ENCODE measurements at places on chromosomes 11 and 22.
A peak's percentile ranks its signal among the peaks of the same experiment; 100 is the strongest.

DNA sequence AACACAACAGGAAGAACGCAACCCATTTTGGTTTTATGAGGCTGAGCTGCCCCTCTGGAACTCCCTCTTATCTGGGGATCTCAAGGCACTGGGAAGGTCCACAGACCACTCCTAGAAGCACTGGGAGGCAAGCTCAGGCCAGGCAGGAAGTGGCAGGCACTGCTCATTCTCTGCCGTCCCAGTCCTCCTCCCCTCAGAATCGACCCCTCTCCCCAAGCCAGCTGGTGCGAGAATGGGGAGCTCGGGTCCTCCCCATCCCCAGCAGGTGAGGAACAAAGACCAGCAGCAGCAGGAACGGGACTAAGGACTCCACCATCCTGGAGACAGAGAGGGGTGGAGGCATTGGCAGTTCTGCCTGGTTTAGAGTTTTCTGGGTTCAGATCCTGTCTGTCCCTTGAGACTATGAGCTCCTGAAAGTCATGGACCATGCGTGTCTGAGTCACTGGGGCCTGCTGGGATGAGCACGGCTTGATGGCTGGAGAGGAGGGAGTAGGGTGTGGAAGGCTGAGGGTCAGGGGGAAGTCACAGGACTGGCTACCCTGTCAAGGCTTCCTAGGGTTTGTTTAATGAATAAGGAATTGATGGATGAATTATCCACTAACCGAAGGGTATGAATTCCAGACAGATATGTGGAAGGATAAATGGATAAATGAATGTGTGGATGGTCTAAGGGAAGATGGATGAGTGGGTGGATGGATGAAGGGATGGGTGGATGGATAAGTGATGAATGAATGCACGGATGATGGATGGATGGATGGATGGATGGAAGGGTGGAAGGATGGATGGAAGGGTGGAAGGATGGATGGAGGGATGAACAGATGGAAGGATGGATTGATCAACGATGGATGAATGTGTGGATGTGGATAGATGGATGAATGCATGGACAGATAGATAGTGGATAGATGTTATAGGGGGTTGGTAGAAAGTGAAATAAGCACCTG, 6.4 kb downstream of the MYEOV start:
- no peaks in the 10 kb centered on the region for H3K27me3 ChIP-seq
- no peak overlapping the region for H3K27ac ChIP-seq
- peaks cover 46% of the 10 kb centered on the region for H3K4me1 ChIP-seq
- no peak overlapping the region for H3K4me3 ChIP-seq

- no peaks in the 10 kb centered on the region for H3K27me3 ChIP-seq
- no peak for DNase-seq
- H3K4me1 ChIP-seq: no peaks in the 10 kb centered on the region
- no peak overlapping the region for H3K4me3 ChIP-seq
- H3K36me3 ChIP-seq: peaks cover 39% of the 10 kb centered on the region
Observed at GRCh38 chr22:23264610-23265367, 84.5 kb downstream of the BCR start.

GRCh38 chr22:48940266-48941032, 887.2 kb downstream of the BRD1 start:
- H3K36me3 ChIP-seq: no peaks in the 10 kb centered on the region
- H3K27me3 ChIP-seq: no peaks in the 10 kb centered on the region
- no peak overlapping the region for H3K4me3 ChIP-seq
- no peak for DNase-seq
- no peak overlapping the region for H3K27ac ChIP-seq

DNA sequence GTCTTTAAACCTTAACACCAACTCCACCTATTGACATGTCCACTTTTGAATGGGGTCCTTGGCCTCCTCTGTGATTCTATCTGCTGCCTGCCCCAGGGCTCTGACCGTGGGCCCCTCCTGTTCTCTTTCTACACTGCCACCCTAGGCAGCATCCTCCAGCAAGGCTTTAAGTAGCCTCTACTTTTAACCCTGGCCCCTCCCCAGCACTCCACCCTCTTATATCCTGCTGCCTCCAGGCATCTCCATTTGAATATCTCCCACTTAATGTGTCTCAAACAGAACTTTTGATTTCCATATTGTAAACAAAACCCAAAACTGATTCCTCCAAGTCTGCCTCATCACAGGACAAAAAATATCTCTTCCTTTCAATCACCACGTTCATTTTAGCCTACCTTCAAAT, 90.5 kb upstream of the ARHGAP32 start:
- no peak for DNase-seq
- H3K4me1 ChIP-seq: peaks cover 19% of the 10 kb centered on the region
- H3K27me3 ChIP-seq: no peaks in the 10 kb centered on the region
- no peak overlapping the region for H3K4me3 ChIP-seq
- H3K36me3 ChIP-seq: no peaks in the 10 kb centered on the region

GRCh38 chr22:48574776-48575617, 1252.7 kb downstream of the BRD1 start:
- no peak overlapping the region for H3K27ac ChIP-seq
- no peaks in the 10 kb centered on the region for H3K4me1 ChIP-seq
- H3K36me3 ChIP-seq: no peaks in the 10 kb centered on the region
- H3K27me3 ChIP-seq: peaks cover 6% of the 10 kb centered on the region
- no peak overlapping the region for H3K4me3 ChIP-seq
- DNase-seq: no peak

GRCh38 chr11:57413681-57414080, 13.2 kb downstream of the SLC43A3 start:
- H3K27me3 ChIP-seq: no peaks in the 10 kb centered on the region
- no peaks in the 10 kb centered on the region for H3K4me1 ChIP-seq
- DNase-seq: no peak
- peaks cover 45% of the 10 kb centered on the region for H3K36me3 ChIP-seq
- no peak overlapping the region for H3K4me3 ChIP-seq

- no peak overlapping the region for H3K27ac ChIP-seq
- no peak for DNase-seq
- H3K36me3 ChIP-seq: no peaks in the 10 kb centered on the region
- no peak overlapping the region for H3K4me3 ChIP-seq
- H3K27me3 ChIP-seq: peaks cover 3% of the 10 kb centered on the region
Observed at GRCh38 chr22:37501610-37502341, 15.6 kb upstream of the MFNG start.

GRCh38 chr11:105357764-105358163, 218.2 kb upstream of the CARD18 start:
- H3K4me3 ChIP-seq: no peak overlapping the region
- no peaks in the 10 kb centered on the region for H3K27me3 ChIP-seq
- no peaks in the 10 kb centered on the region for H3K36me3 ChIP-seq

DNA sequence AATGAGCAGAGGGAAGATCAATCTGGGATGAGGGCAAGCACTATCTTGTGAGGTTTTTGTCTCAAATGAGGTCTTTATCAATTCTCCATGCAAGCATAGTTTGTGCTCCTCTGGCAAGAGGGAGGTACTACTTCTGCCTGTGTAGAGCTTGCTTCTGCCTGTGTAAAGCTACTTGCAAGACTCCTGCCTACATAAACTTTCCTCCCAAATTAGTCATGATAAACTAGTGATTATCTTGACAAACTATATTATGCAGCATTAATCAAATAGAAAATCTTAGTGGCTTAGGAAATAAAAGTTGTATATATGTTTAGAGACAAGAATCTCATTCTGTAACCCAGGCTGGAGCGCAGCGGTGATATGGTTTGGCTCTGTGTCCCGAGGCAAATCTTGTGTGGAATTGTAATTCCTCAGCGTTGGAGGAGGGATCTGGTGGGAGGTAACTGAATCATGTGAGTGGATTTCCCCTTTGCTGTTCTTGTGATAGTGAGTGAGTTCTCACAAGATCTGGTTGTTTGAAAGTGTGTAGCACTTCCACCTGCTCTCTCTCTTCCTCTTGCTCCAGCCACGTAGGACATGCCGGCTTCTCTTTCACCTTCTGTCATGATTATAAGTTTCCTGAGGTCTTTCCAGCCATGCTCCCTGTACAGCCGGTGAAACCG, 8.0 kb upstream of the MMP10 start:
- H3K27ac ChIP-seq: no peak overlapping the region
- H3K36me3 ChIP-seq: no peaks in the 10 kb centered on the region
- no peak overlapping the region for H3K4me3 ChIP-seq
- no peaks in the 10 kb centered on the region for H3K4me1 ChIP-seq
- H3K27me3 ChIP-seq: no peaks in the 10 kb centered on the region

DNA sequence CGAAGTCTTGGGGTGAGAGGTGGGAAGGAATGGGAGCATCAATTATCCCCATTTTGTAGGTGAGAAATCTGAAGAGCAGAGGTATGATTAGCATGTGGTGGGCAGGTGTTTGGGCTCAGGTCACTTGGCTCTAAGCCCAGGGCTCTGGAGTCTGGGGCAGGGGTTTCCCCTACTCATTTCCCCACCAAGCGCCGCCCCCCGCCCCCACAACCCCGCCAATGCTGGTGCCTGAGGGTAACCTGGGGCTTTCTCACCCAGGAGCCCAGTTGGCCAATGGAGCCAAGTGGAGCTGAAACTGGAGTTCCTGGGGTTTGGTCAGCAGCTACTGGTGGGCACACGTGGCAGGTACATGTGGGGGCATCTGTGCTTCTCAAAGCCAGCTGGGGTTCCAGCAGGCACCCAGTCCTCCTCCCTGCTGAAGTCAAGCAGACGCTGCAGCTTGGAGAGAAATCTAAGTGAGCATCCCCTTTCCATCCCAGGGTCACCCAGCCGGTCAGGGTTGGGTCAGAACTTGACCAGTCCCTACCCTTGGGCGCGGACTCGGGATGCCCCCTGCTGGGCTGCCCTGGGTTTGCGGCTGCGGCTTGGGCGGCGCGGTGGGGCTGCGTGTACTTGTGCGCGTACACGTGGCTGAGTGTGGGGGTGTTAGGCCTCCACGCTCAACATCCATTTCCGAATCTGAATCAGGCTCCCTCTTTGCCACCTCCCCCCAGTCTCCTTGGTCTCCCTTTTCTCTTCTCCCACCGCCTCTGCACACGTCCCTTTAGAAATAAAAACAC, 1.7 kb upstream of the CHRM1 start:
- H3K27me3 ChIP-seq: peaks cover 17% of the 10 kb centered on the region
- no peak overlapping the region for H3K27ac ChIP-seq
- no peaks in the 10 kb centered on the region for H3K36me3 ChIP-seq
- peaks cover 38% of the 10 kb centered on the region for H3K4me1 ChIP-seq

GRCh38 chr11:68052137-68052873, 13.5 kb downstream of the TCIRG1 start:
- H3K27me3 ChIP-seq: no peaks in the 10 kb centered on the region
- H3K36me3 ChIP-seq: peaks cover 31% of the 10 kb centered on the region
- no peak for DNase-seq
- no peak overlapping the region for H3K4me3 ChIP-seq
- no peaks in the 10 kb centered on the region for H3K4me1 ChIP-seq

DNA sequence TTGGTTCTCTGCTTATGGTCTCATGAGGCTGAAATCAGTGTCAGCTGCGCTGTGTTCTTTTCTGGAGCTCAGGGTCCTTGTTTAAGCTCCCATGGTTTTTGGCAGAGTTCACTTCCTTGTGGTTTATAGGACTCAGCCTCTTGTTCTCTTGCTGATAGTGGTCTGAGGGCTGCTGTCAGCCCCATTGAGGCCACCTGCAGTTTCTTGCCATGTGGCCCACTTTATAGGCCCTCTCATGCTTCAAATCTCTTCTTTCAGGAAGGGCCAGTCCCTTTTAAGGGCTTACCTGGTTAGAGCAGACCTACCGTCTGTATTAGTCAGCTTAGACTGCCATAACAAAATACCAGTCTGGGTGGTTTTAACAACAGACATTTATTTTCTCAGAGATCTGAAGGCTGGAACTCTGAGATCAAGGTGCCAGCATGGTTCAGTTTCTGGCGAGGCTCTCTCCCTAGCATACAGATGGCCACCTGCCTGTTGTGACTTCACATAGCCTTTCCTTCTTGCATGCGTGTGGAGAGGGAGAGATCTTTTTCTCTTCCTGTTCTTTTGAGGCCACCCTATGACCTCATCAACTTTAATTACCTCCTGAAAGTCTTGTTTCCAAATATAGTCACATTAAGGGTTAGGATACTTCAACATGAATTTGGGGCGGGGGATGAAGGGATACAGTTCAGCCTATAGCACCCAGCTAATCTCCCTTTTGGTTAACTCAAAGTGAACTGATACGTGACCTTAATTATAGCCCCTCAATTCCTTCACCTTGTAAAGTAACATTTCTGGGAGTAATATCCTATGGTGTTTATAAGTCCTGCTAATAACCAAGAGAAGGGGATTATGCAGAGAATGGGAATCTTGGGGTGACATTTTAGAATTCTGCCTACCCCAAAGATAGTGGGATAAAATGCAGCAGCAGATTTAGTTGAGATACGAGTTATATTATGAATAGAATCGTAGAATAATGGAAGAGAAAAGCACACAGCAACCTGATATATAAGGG, 131.8 kb downstream of the UVRAG start:
- H3K4me3 ChIP-seq: no peak overlapping the region
- no peak for DNase-seq
- no peaks in the 10 kb centered on the region for H3K4me1 ChIP-seq
- no peaks in the 10 kb centered on the region for H3K27me3 ChIP-seq
- no peaks in the 10 kb centered on the region for H3K36me3 ChIP-seq

- H3K27ac ChIP-seq: no peak overlapping the region
- H3K36me3 ChIP-seq: no peaks in the 10 kb centered on the region
Observed at GRCh38 chr11:31000381-31000780, 369.2 kb downstream of the DCDC1 start.

- H3K36me3 ChIP-seq: no peaks in the 10 kb centered on the region
- no peaks in the 10 kb centered on the region for H3K27me3 ChIP-seq
- no peak overlapping the region for H3K27ac ChIP-seq
- no peaks in the 10 kb centered on the region for H3K4me1 ChIP-seq
Observed at GRCh38 chr11:114819028-114819427, 140.7 kb downstream of the NXPE2 start.

- H3K4me3 ChIP-seq: no peak overlapping the region
- no peak overlapping the region for H3K27ac ChIP-seq
- no peaks in the 10 kb centered on the region for H3K4me1 ChIP-seq
- no peaks in the 10 kb centered on the region for H3K27me3 ChIP-seq
Observed at GRCh38 chr11:22192289-22192641, 620 bp upstream of the ANO5 start.

DNA sequence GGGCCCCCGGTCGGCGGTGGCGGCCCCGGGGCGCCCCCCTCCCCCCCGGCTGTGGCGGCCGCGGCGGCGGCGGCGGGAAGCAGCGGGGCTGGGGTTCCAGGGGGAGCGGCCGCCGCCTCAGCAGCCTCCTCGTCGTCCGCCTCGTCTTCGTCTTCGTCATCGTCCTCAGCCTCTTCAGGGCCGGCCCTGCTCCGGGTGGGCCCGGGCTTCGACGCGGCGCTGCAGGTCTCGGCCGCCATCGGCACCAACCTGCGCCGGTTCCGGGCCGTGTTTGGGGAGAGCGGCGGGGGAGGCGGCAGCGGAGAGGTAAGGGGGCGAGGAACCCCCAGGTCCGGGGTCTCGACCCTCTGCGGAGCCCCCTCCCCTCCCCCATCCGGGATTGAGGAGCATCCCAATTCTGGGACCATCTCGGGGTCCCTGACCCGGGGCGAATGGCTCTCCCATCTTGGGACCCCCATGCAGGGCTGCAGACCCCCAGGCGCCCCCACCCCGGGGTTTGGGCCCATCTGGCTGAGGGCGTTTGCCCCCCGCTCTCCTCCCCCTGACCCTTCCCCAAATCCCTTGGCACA, 431 bp downstream of the KMT2A start:
- peak overlapping the region; percentile 67 for H3K4me3 ChIP-seq
- H3K36me3 ChIP-seq: no peaks in the 10 kb centered on the region
- H3K27me3 ChIP-seq: no peaks in the 10 kb centered on the region
- no peak for DNase-seq
- H3K4me1 ChIP-seq: peaks cover 37% of the 10 kb centered on the region
- peak overlapping the region; percentile 92 for H3K27ac ChIP-seq

Measured in CD4-positive, alpha-beta memory T cell (primary cell).